H1 (cell line): ENCODE measurements at places on chromosomes 1 and 21. TPM values are rescaled to one million over a fixed set of nuclear protein-coding genes. Genes with fewer than 3 reads are reported as not detected.

DNA sequence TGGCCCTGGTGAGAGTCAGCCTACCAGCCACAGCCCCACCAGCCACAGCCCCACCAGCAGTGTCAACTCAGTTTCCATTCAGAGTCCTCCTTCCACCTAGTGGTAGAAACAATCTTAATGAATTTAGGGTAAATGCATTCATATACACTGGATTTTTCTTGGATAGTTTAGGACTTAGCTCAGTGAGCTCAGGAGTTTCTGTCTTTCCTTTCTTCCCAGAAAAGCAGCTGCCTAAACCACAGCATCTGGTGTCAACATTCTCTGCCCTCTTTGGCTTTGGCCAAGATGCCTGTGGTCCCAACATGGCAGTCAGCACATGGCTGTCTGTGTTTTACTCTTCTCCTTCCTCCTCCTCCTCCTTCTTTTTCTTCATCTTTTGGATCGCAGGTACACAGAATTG lies 94.0 kb downstream of the CLIC6 start:
- no peak for DNase-seq

DNA sequence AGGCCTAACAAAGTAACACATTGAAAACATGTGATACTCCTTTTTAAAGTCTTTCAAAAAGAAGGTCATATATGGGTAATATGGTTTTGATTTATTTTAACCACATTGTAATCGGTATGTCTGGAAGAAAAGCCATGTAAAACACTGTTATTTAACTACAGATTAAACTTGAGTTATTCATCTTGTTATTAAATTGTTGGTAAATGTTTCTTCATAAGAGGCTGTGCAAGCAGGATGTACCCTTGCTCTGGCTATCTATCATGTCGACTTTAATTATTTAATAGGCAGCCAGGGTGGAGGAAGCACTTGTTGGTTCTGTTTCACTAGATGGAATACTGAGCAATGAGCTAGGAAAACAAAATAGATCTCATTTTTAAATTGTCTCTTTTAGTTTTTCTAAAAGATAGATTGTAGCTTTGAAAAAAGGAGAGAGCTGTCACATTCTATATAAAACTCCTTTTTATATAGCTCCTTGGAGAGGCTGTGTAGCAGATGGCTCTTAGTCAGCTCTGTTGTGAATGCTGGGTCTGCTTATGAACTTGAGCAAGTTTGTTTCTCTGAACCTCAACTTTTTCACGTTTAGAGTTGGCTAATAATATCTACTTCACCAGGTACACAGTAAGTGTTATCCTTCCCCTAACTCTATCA lies 39.5 kb downstream of the LRRC8B start:
- no peak for DNase-seq

DNA sequence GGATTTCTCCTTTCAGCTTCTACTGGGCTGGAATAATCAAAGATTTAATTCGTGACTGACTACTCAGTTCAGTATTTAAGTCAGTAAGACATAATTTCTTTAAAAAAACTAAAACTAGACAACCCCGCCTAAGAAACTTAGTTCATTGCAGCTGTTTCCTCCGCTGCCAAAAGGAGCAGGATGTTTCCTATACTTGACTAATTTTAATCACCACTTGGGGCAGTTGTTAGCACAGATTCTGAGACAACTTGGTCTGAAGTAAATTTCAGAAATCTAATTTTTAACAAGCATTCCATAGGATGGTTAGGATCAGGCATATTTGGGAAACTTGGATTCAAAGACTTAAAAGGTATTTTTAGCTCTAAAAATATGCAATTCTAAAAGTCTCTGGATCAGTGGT lies 34.0 kb downstream of the EPRS1 start:
- DNase-seq = no peak

- no peak for DNase-seq
These were observed 36.7 kb upstream of the SH3D21 start for GRCh38 chr1:36269408-36269838.

GRCh38 chr1:167333124-167333523 lies 112.4 kb downstream of the POU2F1 start:
- no peak for DNase-seq

DNA sequence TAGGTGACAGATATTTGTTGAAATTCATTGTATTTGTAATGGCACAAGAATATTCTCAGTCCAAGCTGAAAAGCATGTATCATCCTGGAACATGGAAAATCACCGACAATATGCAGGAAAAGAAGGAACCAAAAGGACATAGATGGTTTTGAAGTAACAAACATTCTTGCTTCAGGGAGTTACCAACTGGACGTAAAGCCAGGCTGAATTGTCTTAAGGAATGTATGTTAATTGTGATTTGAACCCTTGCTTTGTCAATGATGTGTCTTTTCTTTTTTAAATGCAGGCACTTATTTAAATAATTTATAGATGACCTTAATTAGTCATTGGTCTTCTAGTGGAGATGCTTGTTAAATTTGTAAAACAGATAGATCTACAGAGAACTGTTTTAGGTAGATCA lies 489.4 kb upstream of the ZP4 start:
- no peak for DNase-seq

DNA sequence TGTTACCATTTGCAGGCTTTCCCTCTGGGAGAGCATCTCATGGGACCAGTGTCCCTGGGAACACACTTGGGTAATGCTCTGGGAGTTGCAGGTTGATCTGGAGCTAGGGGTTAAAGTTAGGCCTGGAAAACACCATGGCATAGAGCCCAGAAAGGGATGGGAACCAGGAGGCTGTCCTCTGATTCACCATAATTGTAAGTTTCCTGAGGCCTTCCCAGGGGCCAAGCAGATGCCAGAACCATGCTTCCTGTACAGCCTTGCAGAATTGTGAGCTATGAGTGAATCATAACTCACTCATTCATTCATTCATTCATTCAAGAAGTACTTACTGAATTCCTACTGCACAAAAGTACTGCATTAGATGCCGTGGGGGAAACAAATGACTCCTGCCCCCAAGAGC lies 50.0 kb downstream of the LACTBL1 start:
- DNase-seq = no peak

DNA sequence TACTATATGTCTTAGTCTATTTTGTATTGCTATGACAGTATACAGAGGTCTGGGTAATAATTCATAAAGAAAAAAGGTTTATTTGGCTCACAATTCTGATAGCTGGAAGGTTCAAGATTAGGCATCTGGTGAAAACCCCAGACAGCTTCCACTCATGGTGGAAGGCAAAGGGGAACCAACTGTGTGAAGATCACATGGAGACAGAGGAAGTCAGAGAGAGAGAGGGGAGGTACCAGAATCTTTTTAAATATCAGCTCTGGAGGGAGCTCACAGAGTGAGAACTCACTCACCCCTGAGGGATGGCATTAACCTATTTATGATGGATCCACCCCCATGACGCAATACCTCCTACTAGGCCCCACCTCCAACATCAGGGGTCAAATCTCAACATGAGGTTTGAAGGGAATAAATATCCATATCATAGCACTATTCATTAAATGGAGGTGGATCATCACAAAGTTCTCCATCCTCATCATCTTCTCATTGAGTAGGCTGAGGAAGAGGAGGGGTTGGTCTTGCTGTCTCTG lies 290.5 kb downstream of the DSCAM start:
- DNase-seq = no peak

DNA sequence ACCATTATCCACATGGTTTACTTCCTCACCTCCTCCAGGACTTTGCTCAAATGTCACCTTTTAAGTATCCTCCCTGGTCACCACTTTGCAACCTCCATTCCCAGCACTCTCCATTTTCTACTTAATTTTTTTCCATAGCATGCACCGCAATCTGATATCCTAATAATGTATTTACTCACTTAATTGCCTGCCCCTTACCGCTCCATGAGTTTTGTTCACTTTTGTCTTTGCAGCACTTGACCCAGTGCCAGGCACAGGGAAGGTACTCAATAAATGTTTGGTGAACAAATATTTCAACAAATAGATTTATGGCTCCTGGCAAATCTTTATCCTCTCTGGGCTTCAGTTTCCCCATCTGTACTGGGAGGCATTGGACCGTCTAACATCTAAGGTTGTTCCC lies 53.6 kb downstream of the UBE2T start:
- DNase-seq = no peak

GRCh38 chr1:24263211-24263610 lies 55.9 kb upstream of the GRHL3 start:
- DNase-seq = no peak

DNA sequence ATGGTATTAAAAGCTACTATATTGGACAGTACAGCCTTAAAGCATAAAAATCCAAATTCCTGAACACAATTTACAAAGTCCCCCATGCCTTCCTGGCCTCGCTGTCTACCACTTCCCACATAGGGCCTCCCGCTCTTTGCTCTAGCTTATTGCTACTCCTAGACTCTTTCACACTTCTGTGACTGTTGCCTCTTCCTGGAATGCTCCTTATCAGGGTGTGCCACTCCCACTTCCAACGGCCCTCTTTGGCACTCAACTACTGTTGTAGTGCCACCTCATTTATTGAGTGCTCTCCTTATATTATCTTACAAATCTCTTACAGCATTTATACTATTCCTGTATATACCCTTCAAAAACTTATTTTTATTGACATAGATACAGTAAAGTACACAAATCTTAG lies 4.8 kb downstream of the SARS1 start:
- no peak for DNase-seq

GRCh38 chr1:38686167-38686926 lies 173.2 kb downstream of the RRAGC start:
- DNase-seq = no peak

GRCh38 chr1:241081473-241081872 lies 275.5 kb downstream of the RGS7 start:
- DNase-seq = no peak

GRCh38 chr1:2786329-2787162 lies 14.9 kb downstream of the TTC34 start:
- DNase-seq = no peak

- no peak for DNase-seq
These were observed 2.3 kb upstream of the TCEA3 start for GRCh38 chr1:23426828-23427227.

DNA sequence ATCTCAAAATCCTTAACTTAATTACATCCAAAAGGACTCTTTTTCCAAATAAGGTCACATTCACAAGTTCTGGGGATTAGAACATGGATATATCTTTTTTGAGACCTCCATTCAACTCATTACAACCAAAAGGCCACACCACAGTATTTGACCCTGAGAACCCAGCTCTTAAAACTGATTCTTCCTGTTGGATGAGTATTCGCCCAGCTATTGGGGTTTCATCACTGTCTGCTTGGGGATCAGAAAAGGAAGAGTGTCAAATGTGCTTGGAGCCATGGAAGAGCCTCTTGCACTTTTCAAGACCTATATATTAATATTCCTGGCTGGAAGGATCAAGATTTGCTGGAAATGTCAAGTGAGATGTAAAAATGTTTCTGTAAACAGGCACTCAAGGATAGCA lies 5.4 kb upstream of the TINAGL1 start:
- no peak for DNase-seq

- DNase-seq = no peak
These were observed 98.4 kb downstream of the FNBP1L start for GRCh38 chr1:93546162-93546863.

DNA sequence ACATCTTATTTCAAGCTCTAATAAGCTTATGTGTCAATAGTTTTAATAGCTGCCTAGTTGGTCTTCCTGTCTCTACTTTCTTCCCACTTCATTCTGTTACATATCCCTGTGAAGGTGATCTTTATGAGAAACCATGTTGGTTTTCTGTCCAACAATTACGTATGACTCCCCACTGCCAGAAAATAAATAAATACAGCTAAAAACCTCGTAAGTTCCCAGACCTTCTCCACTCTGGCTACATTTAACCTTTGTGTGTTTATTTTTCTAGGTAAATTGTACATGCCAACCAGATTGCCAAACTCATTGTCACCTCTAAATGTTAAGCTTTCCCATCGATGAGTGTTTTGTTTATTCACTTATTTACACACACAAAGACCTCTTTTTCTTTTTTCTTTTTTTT lies 147.2 kb downstream of the CRB1 start:
- DNase-seq = no peak

DNA sequence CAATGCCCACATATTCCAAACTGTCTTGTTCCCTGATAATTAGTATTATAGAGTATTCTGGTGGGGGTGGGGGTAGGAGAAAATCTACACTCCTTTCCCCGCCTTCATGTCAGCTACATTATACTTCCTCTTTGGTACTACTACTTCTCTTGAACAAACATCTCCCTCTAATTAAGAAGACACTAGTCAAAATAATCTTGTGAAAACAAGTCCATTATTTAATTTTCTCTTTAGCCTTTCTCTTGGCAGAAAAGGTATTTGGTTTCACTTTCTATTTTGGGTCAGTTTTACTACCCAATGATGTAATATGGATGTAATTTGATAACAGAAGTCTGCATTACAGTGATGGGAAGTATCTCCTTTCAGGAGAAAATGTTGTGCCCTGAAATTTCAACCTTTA lies 22.5 kb downstream of the NTMT2 start:
- no peak for DNase-seq

DNA sequence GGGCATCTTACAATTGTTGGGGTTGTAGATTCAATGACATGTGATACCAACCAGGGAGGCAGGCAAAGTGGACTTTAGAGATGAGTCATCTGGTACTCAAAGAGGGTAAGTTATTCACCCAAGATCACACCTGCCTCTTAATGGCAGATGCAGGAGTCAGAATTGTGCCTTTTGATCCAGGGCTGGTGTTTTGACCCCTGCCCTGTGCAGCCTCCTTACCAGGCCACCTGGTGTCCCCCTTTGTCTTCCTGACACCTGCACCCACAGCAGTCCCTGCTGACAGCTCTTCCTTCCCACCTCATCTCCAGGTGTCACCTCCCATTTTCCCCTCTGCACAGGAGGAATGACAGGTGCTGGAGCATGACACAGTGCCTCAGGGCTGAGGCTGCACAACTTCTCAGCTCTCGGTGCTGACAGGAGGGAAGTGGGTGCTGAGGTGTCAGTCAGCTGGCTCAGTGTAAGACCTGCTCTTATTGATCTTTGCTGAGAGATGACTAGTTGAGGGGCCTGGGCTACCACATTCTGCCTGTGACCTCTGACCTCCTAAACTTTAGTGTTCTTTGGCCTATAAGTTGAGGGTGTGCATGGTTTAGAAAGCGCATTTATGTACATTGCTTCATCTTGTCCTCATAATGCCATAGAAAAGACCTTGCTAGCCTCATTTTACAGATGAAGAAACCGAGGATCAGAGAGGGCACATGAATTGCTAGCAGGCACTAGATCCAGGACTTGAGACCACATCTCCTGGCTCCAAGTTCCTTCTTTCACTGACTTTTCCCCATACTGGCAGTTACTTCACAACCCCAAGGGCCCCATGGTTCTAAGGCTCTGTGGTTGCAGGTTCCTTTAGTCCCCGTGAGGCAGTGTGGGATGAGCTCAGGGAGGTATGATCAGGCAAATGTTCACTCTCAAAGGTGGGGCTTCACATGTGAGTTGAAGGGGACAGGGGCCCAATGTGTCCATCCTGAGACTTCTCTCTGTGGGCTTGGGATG lies 31.3 kb downstream of the CACNA1E start:
- no peak for DNase-seq

Gene TTC22
- polyA plus RNA-seq = 1.00 and 1.7 TPM in 2 replicates

Gene PLD5
- 0.66 and 0.86 TPM in 2 replicates for polyA plus RNA-seq

Gene KCNQ4
- polyA plus RNA-seq = 2.2 and 4.0 TPM in 2 replicates

Gene HSD3B2
- polyA plus RNA-seq = 0.05 TPM in 1 of 2 replicates, not detected in the other

Gene CFH
- polyA plus RNA-seq = not detected in 2 replicates

Gene SYNC
- 0.06 TPM in 1 of 2 replicates, not detected in the other for polyA plus RNA-seq

Gene LEFTY1
- polyA plus RNA-seq = 4.5 and 7.3 TPM in 2 replicates
